ENCODE measurements at places on chromosomes 12 and 14.

GRCh38 chr14:30162066-30162465 is 234.4 kb upstream of the PRKD1 start:
- no peak for DNase-seq

- peak; percentile 48 for DNase-seq
Measured at GRCh38 chr12:62673028-62673815, 206.6 kb downstream of the MON2 start.

GRCh38 chr14:37559386-37559785 is 35.7 kb downstream of the FOXA1 start:
- DNase-seq: no peak

DNA sequence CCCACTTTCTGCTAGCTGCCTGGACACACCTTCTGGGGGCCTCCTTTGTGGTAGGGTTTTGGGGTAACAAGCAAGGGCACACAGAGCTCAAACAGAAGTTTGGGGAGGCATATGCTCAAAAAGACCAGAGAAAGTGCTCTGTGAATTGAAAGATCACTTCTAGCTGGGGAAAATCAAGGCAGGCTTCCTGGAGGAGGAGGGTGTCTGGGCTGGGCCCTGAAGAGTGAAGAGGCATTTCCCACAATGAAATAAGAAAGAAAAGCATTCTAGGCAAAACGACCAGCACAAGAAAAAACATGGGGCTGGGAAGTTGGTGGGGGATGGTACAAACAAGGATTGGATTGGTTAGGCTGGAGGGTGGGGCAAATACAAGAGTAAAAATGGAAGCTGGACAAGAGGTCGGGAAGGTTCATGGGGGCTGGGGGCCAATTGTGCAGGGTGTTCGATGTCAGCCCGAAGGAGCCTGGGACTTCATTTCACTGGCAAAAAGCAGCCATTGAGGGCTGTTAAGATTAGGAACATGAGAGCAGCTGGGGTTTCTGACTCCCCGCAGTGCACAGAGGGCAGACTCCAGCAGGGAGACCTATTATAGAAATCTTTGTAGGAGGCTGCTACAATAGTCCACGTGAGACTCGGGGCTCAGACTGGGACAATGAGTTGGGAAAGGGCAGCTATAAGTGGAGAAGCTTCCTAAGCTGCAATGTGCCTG is 51.5 kb upstream of the CMKLR1 start:
- DNase-seq: peak; percentile 48

DNA sequence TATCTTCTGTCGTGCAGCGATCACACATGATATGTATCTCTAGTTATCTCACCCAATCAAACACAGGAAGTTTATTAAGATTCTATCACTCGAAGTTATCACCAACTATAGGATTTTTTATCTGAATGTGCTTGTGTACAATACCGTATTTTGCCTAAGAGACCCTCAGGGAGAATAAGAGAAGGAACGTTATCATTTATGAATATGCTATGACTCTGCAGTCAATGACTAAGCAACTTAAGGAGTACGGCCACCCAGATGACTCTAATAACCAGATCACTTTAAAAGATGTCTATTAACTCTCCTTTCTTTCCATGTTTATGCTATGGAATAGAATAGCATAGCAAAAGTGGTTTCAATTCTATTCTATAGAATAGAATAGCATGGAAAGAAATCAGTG is 486.4 kb downstream of the BCL11B start:
- DNase-seq: no peak

- no peak for DNase-seq
Measured at GRCh38 chr12:113445544-113446171, 23.5 kb downstream of the SDSL start.

GRCh38 chr12:15151161-15152091 is 69.8 kb downstream of the RERG start:
- DNase-seq: peak; percentile 3

GRCh38 chr12:40011775-40012129 is 94.1 kb downstream of the SLC2A13 start:
- no peak for DNase-seq

GRCh38 chr12:1419849-1420371 is 174.5 kb downstream of the FBXL14 start:
- no peak for DNase-seq

DNA sequence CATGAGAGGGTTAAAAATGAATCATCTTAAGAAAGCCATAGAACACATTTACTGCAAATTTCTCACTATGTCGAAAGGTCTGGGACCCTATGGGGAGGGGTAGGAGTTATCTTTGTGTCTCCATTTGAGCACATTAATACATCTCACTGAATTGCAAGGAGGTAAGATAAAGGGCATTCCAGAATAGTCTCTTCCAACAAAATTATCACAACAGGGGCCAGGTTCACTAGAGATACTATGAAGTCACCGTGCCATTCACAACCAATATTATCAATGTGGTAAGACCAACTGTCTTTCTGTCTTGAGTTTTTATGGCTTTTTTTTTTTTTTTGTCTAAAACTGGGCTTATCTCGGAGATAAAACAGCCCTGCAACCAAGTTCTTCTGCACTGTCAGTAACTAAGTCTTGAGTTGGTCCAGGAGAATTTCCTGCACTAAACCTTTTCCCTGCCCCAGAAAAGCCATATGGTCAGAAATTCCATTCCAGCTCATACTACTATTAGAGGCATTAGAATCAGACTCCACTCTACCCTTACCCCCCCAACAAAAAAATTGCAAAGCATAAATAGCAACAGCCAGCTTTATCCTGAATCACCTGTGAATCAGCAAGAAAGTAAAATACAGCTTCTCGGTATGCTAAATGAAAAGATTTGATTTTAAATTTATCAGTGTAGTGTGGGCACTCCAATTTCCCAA is 79.7 kb downstream of the PTPRR start:
- no peak for DNase-seq

GRCh38 chr14:86311151-86311550 is 781.2 kb downstream of the FLRT2 start:
- no peak for DNase-seq

- DNase-seq: no peak
Measured at GRCh38 chr12:9651265-9651729, 18.2 kb upstream of the CLEC2D start.

DNA sequence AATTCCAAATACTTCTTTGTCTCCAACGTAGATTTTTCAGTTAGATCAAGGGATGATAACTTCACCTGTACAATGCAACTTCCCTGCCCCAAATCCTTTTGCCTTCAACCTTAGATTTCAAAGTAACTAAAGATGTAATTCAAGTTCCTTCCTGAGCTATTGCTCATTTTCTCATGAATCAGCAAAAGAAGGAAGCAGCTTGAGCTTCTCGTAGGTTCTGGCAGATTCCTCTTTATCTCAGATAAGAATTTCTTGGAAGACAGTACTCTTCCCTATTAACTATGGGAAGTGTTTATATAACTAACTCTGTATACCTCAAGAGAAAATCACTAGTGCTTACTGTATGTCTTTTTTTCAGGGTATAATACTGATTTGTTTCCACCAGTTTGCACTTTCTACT is 203.8 kb downstream of the RASSF9 start:
- DNase-seq: no peak

GRCh38 chr12:89139390-89139789 is 212.9 kb downstream of the DUSP6 start:
- DNase-seq: no peak

GRCh38 chr12:79250960-79251755 is 386.6 kb downstream of the SYT1 start:
- DNase-seq: no peak

DNA sequence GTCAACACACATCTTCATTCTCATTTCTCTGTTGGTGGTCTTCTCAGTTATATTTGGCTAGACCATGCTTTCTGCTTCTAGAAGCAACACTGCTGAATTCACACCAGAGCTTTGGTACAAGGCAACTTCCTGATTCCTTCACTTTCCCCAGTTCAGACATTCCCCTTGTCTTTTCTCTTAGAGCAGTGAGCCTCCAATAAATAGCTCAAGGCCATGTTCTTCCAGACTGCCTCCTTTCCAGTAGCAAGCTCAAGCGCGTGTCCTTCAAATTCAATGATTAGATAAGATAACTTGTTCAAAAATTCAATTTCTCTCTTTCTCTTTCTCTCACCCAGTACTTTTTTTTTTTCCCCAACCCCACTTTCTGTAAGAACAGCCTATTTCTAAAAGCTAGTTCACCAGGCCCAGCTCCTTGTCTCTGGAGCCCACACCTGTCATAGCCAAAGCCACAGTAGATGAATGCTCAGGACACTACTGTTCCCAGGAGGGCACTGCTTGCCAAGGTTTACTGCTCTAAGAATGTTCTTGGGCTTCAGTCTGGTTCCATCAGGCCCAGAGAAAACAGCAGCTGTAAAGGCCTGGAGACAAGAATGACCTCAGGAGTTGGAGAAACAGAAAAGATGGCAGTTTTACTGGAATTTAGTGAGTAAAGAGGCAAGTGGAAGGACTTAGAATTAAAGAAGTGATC is 17.7 kb downstream of the TBK1 start:
- DNase-seq: no peak

DNA sequence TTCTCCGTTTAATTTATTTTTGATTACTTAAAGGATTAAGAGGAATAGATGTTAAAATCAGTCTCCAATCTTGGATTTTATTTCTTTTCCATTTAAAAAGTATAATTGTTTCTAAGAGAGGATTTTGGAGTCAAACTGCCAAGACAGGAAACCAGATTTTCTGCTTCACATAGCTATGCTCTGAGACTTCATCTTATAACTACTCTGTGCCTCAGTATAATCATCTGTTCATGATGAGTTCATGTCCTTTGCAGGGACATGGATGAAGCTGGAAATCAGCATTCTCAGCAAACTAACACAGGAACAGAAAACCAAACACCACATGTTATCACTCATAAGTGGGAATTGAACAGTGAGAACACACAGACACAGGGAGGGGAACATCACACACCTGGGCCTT is 9.0 kb upstream of the TAS2R31 start:
- no peak for DNase-seq

GRCh38 chr14:81504864-81505263 is 28.8 kb downstream of the SEL1L start:
- DNase-seq: no peak

- no peak for DNase-seq
Measured at GRCh38 chr12:23253191-23253590, 628.2 kb downstream of the ETNK1 start.
